T-cell (primary cell): ENCODE measurements at places on chromosomes 11 and 22. TPM values are rescaled to one million over a fixed set of nuclear protein-coding genes. Genes with fewer than 3 reads are reported as not detected.

DNA sequence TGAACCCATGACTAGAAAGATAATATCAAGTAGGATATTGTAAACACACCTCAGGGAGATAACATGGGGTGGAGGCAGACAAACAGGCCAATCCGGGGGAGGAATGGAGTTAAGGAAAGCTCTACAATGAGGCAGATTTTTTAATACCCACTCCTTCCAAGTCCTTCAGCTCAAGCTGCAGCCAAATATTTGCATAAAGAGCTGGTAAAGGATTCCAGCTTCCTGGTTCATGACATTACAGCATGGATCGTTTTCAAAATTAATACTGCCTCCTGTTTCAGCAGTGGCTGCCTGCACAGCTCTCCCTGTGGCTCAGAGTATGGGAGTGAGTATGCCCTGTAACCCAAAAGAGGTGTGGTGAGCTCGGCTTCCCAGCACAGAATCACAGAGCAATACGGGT is 5.1 kb downstream of the POU2AF3 start:
- no peak for DNase-seq
- no peak overlapping the region for H3K4me3 ChIP-seq
- H3K27me3 ChIP-seq = no peaks in the 10 kb centered on the region
- H3K27ac ChIP-seq = no peak overlapping the region
- H3K4me1 ChIP-seq = peaks cover 5% of the 10 kb centered on the region

- H3K4me1 ChIP-seq = no peaks in the 10 kb centered on the region
- peaks cover 17% of the 10 kb centered on the region for H3K36me3 ChIP-seq
- DNase-seq = no peak
- no peak overlapping the region for H3K4me3 ChIP-seq
These were observed 34.2 kb downstream of the DDX10 start for GRCh38 chr11:108698844-108699642.

GRCh38 chr22:17990147-17990546 is 34.2 kb downstream of the MICAL3 start:
- H3K4me3 ChIP-seq = no peak overlapping the region
- H3K27ac ChIP-seq = no peak overlapping the region
- no peaks in the 10 kb centered on the region for H3K36me3 ChIP-seq
- H3K4me1 ChIP-seq = peaks cover 3% of the 10 kb centered on the region
- H3K27me3 ChIP-seq = no peaks in the 10 kb centered on the region

DNA sequence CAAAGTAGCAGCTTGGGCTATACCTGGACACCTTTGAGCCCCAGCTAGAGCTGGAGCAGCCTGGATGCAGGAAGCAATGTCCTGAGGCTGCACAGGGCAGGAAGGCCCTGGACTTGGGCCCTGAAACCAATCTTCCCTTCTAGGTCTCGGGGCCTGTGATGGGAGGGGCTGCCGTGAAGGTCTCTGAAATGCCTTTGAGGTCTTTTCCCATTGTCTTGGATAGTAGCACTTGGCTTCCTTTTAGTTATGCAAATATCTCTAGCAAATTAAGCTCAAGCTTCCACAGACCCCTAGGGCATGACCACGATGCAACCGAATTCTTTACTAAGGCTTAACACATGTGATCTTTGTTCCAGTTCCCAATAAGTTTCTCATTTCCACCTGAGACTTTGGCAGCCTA is 40.0 kb downstream of the LINC01488 start:
- H3K36me3 ChIP-seq = no peaks in the 10 kb centered on the region
- H3K27ac ChIP-seq = no peak overlapping the region
- H3K4me3 ChIP-seq = no peak overlapping the region

DNA sequence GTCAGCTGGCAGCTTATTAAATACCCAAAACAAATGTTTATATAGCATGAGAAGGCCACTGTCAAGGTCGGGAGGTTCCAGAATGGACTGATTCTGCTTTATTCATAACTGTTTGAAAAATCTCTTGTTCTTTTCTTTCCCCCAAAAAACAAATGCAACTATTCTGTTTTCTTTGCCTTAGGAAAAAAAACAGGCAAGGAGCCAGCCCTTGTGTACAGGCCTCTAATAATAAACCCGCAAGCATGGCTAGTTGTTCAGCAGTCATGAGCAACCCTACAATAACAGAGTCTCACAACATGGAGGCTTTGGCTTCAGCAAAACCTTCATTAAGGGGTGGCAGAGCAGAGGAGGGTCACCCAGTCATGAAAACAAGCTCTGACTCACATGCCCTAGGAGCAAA is 191.7 kb downstream of the KIRREL3 start:
- H3K4me3 ChIP-seq = no peak overlapping the region
- DNase-seq = no peak
- no peak overlapping the region for H3K27ac ChIP-seq
- H3K27me3 ChIP-seq = peaks cover 4% of the 10 kb centered on the region
- H3K36me3 ChIP-seq = no peaks in the 10 kb centered on the region

DNA sequence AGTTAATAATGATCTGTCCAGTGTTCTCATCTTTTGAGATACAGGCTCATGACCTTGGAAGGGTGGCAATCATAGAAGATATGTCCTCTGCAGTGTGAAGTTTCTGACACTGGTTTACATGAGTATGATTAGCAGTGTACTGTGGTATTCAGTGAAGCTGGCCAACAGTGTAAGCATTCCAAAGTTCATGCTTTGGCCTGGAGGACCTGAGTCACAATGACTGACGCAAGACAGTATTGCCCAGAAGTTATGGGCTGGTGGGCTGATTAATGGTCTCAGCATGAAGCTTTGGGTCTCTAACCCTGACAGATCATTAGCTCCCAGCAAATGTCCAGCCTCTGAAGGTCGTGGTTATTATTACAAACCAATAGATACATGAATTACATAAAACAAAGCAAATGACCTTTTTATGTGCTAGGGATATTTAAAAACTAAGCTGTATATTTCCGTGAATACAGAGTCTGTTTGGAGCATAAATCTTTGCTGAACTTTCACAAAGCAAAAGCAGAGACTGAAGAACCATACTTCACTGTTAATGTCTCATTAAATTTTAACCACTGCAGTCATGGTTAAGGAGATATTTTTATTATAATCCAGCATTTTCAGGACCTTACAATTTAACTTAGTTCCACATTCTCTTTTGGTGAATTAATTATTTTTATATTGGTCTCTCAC is 28.3 kb upstream of the USP47 start:
- no peaks in the 10 kb centered on the region for H3K36me3 ChIP-seq
- H3K4me3 ChIP-seq = no peak overlapping the region
- H3K27ac ChIP-seq = no peak overlapping the region
- no peaks in the 10 kb centered on the region for H3K27me3 ChIP-seq
- no peak for DNase-seq

GRCh38 chr11:110347660-110348059 is 51.2 kb upstream of the RDX start:
- H3K4me1 ChIP-seq = peaks cover 2% of the 10 kb centered on the region
- no peak overlapping the region for H3K27ac ChIP-seq
- no peaks in the 10 kb centered on the region for H3K27me3 ChIP-seq
- H3K4me3 ChIP-seq = no peak overlapping the region
- H3K36me3 ChIP-seq = no peaks in the 10 kb centered on the region

- DNase-seq = no peak
- peaks cover 59% of the 10 kb centered on the region for H3K36me3 ChIP-seq
- H3K27me3 ChIP-seq = no peaks in the 10 kb centered on the region
- no peak overlapping the region for H3K4me3 ChIP-seq
These were observed 5.7 kb upstream of the HINFP start for GRCh38 chr11:119115484-119116234.

GRCh38 chr11:33268945-33269540 is 11.9 kb downstream of the HIPK3 start:
- no peak for DNase-seq
- no peaks in the 10 kb centered on the region for H3K27me3 ChIP-seq
- peaks cover 12% of the 10 kb centered on the region for H3K4me1 ChIP-seq
- H3K4me3 ChIP-seq = no peak overlapping the region
- H3K27ac ChIP-seq = no peak overlapping the region

Gene SLC22A8
- not detected for total RNA-seq

GRCh38 chr22:49070501-49070900 is 757.2 kb downstream of the BRD1 start:
- H3K4me3 ChIP-seq = no peak overlapping the region
- no peak for DNase-seq
- no peak overlapping the region for H3K27ac ChIP-seq
- no peaks in the 10 kb centered on the region for H3K4me1 ChIP-seq
- peaks cover 10% of the 10 kb centered on the region for H3K27me3 ChIP-seq

Gene YWHAH
- 39.9 TPM for total RNA-seq

Gene ADM2
- 1.5 TPM for total RNA-seq

GRCh38 chr11:24471084-24471483 is 25.8 kb upstream of the LUZP2 start:
- no peaks in the 10 kb centered on the region for H3K4me1 ChIP-seq
- H3K27ac ChIP-seq = no peak overlapping the region
- no peaks in the 10 kb centered on the region for H3K36me3 ChIP-seq
- no peaks in the 10 kb centered on the region for H3K27me3 ChIP-seq

- no peak overlapping the region for H3K4me3 ChIP-seq
- no peaks in the 10 kb centered on the region for H3K27me3 ChIP-seq
- H3K36me3 ChIP-seq = no peaks in the 10 kb centered on the region
These were observed 70.0 kb upstream of the FAT3 start for GRCh38 chr11:92154611-92155010.

DNA sequence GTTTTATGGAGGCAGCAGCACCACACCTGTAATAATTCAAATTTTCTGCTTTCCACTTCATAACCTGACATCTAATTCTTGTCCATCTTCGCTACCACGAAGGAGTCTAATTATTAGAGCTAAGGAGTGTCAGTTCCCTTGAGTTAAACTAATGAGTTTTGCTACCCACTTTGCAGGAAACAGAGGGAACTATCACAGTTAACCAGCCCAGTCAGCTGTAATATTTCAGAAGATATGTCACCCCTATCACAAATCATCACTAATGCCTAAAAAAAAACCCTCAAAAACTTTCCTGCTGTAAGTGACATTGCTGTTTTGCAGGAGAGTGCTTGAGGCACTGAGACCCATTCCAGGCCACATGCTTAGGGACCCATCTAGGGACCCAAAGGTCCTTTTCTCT is 8.4 kb downstream of the TECTA start:
- peaks cover 13% of the 10 kb centered on the region for H3K27me3 ChIP-seq
- H3K4me3 ChIP-seq = no peak overlapping the region
- H3K4me1 ChIP-seq = no peaks in the 10 kb centered on the region
- no peak overlapping the region for H3K27ac ChIP-seq
- no peak for DNase-seq
- no peaks in the 10 kb centered on the region for H3K36me3 ChIP-seq

- H3K4me1 ChIP-seq = no peaks in the 10 kb centered on the region
- DNase-seq = no peak
- H3K4me3 ChIP-seq = no peak within 1 kb of the TSS
- H3K36me3 ChIP-seq = no peaks in the 10 kb centered on the region
- H3K27me3 ChIP-seq = peaks cover 3% of the 10 kb centered on the region
These were observed at the start of gene OR5A2 for GRCh38 chr11:59426361-59427067. TSS of gene OR5A2 (minus strand) at chr11:59426413. CDS start at chr11:59422953, 3,460 bp downstream.

DNA sequence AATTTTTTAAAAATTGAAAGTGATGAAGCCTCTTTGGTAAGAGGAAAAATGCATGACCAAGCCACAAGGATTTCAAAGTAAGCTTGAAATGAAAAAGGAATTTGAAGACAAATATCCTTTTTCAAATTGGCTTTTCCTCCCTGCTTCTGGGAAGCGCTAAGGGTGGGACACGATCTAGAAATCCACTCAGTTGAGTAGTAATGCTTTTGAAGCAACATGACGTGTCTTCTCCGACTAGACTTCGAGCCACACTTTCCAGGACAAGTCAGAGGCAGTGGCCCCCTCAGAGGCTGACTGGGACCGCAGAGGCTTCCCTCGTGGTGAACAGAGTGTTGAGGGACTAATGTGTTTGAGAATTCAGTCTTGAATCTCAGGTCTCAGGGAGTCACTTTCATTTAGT is 39.8 kb downstream of the KREMEN1 start:
- no peak for DNase-seq
- no peak overlapping the region for H3K27ac ChIP-seq
- no peaks in the 10 kb centered on the region for H3K36me3 ChIP-seq
- no peaks in the 10 kb centered on the region for H3K4me1 ChIP-seq
- H3K4me3 ChIP-seq = no peak overlapping the region

DNA sequence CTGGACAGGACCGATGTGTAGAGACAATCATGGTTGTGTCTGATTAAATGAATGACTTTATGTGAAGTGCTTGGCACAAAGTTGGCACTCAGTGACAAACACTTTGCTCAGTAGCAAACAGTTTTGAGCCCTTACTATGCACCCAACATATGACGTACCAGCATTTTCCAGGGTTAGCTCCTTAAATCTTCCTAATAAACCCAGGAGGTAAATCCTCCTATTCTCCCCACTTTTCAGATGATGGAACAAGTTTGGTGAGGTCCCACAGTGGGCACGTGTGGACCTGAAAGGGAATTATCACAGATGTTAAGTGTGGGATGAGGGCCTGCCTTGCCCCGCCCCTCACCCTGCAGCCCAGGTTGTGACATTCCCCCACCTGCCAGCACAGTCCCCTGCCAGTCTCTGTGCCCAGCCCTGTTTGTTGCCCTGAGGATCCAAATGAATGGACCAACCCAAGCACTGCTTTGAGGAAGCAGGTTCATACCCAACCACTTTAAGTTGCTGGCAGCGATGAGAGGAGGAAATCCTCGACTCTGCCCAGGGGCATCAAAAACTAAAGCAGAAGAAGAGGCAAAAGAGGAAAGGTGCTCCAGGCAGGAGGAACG is 6.6 kb upstream of the CARD10 start:
- no peaks in the 10 kb centered on the region for H3K27me3 ChIP-seq
- no peak for DNase-seq
- no peak overlapping the region for H3K27ac ChIP-seq
- no peaks in the 10 kb centered on the region for H3K36me3 ChIP-seq
- H3K4me3 ChIP-seq = no peak overlapping the region

Gene RTN4R
- total RNA-seq = 0.33 TPM

DNA sequence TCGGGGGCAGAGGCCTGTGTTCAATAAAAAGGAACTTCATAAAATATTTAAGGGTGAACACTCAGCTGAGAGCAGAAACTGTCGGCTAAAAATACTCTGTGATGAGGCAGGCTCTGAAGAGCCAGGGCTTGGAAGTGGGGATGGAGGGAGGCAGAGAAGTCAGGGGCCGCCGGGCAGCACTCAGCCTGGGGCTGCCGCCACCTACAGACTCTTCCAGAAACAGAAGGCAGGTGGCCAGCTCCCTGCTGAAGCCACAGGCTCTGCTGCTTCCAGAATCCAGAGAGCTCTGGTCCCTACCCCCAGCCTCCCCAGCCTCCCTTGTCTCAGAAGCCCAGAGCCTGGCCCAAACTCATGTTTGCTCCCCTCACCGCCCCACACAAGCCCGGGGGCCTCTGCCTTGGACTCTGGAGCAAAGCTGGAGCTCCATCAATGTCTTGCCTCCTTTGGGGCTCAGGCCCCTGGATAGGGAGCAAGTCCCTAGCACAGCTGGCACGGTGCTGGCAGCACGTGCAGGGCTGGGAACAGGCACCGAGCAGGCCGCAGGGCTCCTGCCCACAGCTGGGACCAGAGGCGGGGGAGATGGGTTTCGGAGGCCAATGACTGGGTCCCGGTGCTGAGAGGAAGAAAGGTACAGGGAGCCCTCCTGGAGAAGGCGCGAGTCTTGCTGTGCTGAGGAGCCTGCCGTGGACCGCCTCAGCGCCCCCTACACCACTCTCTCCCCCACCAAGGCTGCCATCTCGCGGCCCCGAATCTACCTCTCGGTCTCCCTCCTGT is 8.2 kb downstream of the LRFN4 start:
- H3K4me3 ChIP-seq = no peak overlapping the region
- H3K36me3 ChIP-seq = no peaks in the 10 kb centered on the region
- no peak overlapping the region for H3K27ac ChIP-seq
- H3K4me1 ChIP-seq = peaks cover 9% of the 10 kb centered on the region
- DNase-seq = no peak

- no peak overlapping the region for H3K4me3 ChIP-seq
- H3K27ac ChIP-seq = no peak overlapping the region
- no peak for DNase-seq
These were observed 77.2 kb upstream of the UBASH3B start for GRCh38 chr11:122578171-122578825.
